ENCODE measurements at places on chromosomes 6 and 20.

- DNase-seq, result no peak
These were observed 25.4 kb upstream of the TCP11 start for GRCh38 chr6:35166520-35166919.

DNA sequence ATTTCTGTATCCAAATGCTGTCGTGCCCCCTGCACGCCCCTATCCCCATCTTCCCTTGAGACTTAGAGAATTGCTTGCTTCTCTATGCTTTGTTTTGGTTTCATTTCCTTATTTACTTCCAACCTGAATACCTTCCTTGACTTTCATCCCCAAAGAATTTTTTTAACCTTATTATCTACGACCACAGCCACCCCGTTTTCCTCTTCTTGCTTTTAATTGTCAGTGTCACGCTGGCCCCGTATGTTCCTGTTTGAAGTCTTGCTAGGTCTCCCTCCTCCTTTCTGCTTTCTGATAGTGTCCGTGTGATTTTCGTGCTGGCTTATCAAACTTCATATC is 40.1 kb downstream of the RNF217 start:
- DNase-seq, result no peak

GRCh38 chr6:150902142-150902776 is 36.8 kb downstream of the MTHFD1L start:
- no peak for DNase-seq

DNA sequence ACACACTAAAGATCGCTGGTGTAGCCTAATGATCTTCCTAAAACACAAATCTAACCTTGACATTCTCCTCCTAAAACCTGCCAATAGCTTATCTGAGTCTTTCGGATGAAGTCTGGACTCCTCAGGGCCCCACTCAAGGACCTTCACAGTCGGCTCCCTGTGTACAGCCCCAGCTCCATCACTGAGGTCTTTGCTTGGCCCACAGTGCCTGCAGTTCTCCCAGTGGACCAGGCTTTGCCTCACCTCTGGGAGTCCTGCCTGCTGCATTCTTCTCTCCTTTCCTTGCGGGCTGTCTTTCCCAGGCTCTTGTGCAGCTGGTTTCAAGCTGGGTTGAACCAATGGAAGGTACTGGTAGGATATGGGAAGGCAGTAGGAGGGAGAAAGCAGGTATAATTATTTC is 122.6 kb upstream of the FERMT1 start:
- no peak for DNase-seq

DNA sequence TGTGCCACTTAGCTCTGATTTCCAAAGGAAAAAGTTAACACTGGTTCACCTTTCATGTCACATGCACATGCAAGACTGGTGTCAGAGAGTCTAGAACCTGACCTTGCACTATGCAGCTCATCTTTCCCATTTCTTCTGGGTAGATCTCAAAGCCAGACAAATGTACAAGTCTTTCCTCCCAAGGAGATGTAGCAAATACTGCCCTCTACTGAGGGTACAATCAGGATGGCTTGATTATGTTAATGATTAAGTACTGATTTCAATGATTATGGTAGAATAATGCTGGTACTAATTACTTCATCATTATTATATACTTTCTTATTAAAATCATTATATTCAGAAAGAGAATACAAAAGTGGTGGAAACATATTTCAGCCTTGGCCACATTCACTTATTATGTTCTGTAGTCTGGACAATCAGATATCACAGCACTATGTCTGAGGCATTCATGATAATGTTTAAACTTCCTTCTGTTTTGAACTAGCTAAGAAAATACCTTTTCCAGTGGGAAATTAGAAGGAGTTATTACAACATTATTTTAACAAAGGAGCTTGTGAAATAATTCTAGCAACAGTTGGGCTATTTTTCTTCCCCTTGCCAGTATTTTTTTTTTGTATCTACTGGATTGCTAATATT is 68.5 kb upstream of the FOXO3 start:
- peak; percentile 48 for DNase-seq

Measured in MV-4-11 (cell line).